HFF-Myc (cell line): ENCODE measurements at places on chromosomes 16 and 17.
A peak's percentile ranks its signal among the peaks of the same experiment; 100 is the strongest.

- DNase-seq = peak; percentile 80
Measured at GRCh38 chr16:25012525-25012991, 2.6 kb downstream of the ARHGAP17 start.

DNA sequence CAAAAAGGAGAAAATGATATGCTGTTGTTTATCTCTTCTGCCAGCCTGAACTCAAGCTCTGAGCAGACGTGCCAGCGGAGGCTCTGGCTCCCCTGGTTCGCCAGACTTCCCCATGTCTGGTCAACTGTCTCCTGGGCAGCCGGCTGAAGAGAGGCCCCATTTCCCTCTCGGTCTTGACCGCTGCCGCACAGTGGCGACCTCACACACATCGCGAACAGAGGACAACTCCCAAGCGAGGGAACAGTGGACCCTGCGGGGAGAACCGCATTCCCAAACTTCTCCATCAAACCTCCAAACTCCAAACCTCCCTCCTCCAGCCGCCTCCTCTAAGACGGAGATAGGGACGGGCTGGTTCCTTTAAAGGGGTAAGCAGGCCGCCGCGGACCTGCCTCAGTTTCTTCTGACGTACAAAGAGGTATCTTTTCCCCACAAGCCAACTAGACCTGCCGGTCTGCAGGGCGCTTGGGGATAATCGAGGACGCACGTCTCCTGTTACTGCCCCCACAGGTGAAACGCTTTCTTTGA lies 24.9 kb upstream of the RFFL start:
- DNase-seq = no peak

DNA sequence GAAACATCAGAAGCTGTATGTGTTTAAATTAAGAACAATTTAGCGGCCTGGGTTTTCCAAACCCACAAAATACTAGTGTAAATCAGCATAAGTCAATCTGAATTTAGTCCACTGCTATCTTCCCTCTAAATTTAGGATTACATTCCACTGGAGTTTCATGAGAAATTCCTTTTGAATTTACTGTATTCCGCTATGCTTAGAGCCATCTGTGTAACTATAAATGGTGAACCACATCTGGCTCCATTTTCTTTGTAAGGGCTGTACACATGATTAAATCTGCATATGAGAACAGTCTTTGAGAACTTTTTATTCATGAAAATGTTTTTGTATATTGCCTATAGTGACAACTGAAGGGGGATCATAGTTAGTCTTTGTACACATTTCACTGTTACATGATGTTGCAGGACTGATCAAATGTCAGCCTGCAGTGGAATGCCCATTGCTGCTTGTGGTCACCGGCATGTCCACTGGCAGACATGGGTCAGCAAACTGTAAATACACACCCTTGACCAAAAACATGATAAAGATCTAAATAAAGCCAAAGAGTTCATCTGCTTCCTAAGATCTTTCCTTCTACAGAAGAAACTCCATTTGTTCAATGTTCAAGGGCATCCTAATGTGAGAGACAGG lies 36.8 kb downstream of the RPGRIP1L start:
- DNase-seq = no peak

DNA sequence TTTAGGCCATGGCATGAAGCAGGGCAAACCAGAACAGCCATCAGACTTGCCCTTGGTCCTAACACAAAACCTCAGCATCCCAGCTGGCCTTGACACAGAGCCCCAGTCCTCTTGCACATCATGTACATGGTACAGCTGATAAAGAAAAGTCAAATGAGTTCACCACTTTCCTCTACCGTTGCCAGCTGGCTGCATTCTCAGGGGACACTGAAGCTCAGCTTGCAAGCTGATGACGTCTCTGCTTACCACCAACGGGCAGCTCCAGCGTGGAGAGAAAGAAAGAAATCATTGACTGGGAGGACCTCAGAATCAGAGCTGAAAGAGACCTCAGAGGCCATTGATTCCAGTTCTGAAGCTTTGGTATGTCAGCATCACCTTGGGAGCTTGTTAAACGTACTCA lies 80.7 kb upstream of the CES5A start:
- DNase-seq = no peak

- no peak for DNase-seq
Measured at GRCh38 chr17:33200587-33200986, 92.5 kb downstream of the ASIC2 start.
